ENCODE measurements at places on chromosomes 3 and 15. TPM values are rescaled to one million over a fixed set of nuclear protein-coding genes. Genes with fewer than 3 reads are reported as not detected.

GRCh38 chr15:79425591-79426295, 6.4 kb upstream of the MINAR1 start:
- no peak for DNase-seq

DNA sequence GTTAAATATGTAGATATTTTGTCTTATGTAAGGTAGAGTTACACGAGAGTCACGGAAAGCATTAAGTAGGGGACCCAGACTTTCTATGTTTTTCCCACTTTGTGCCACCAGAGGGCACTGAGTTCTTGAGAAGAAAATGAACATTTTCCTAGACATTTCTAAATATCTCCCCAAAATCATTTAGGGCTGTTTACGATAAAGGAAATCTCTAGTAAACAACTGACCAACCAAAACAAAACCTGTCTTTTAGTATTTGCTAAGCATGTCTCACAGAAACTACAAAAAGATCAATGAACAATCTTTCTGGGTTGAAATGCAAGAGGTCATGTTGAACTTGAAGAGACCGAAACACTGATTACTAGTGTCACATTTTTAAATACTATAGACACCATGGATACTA, 16.1 kb downstream of the POU1F1 start:
- peak; percentile 43 for DNase-seq

Gene TGM4
- total RNA-seq, result not detected

DNA sequence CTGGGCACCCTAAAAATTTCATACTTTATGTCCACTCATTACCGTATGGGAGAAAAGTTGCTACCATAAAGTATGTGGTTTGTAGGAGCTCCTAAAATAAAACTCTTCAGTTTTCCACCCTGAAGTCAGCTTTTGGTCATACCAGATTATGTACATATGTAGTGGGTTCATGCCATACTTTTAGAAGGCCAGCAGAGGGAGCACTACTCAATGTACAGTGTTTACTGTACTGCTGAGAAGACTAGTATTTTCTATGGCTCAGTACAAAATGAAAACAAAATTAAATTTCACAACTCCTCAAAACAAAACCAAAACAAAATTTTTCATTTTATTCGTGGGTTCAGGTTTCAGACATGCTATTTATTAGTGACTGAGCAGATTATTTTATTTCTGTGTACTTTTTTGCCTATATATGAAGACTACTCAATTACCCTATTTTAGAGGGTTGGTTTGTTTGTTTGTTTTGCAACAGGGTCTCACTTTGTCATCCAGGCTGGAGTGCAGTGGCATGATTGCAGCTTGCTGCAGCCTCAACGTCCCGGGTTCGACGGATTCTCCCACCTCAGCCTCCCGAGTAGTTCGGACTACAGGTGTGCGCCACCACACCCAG, 24.3 kb downstream of the NXPE3 start:
- DNase-seq, result peak; percentile 85

Gene CHSY1
- total RNA-seq, result 27.2 TPM

Gene VGLL3
- total RNA-seq, result 21.2 TPM

Gene SLC24A5
- 0.04 TPM for total RNA-seq

DNA sequence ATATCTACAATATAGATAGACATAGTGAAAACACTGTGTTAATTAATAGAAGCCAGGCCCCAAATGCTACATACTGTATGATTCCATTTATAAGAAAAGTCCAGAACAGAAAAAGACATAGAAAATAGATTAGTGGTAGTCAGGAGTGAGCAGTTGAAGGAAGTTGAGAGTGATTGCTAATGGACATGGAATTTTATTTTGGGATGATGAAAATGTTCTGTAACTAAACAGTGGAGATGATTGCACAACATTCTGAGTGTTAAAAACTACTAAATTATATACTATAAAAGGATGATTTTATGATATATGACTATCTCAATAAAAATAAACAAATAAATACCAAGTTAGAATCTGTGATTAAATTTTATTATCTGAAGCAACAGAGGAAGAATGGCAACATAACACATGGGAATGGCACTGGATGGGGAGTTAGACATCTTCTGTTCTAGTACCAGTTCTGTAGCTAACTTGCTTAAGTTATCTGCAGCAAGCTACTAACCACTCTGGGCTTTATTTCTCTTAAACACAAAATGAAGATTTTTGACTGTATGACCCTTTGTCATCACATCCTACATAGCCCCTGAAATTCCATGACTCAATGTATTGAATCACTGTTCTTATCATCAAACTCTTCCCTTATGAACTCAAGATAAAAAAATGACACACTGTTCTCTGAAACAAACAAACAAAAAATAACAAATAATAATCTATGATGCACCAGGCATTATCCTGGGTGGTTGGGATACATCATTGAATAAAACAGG, 612.7 kb downstream of the TBL1XR1 start:
- no peak for DNase-seq

DNA sequence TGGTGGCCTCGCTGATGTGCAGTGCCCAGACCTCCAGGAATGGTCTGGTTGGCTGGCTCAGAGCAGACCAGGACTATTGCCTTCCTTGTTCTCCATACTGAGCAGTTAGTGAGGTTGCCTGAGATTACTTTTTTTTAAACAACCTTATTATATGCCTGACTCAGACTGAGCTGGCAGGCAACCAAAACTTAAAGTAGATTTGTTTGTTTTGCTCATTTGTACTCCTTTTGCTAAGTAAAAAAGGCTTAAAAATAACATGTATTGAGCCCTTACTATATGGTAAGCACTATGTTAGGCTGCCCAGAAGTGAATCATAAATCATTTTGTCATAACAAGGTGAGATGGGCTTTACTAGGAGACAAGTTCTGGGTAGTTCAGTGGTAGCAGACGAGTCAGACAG, 92.4 kb downstream of the GHSR start:
- peak; percentile 63 for DNase-seq

DNA sequence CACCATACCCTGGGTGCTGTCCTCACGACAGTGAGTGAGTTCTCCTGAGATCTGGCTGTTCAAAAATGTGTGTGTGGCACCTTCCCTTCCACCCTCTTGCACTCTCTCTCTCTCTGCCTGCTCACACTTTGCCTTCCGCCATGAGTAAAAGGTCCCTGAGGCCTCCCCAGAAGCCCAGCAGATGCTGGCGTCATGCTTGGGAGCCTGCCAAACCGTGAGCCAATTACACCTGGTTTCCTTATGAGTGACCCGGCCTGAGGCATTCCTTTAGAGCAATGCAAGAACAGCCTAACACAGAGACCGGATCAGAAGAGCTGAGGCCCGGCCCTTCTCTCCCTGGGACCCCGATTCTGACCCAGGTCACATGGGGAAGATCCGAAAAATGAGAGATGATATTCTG, 15.4 kb downstream of the TMEM44 start:
- DNase-seq, result peak; percentile 46

- no peak for DNase-seq
Measured at GRCh38 chr3:10646531-10647335, 141.3 kb upstream of the ATP2B2 start.

- no peak for DNase-seq
Measured at GRCh38 chr15:101324524-101325177, 29.6 kb upstream of the SNRPA1 start.

DNA sequence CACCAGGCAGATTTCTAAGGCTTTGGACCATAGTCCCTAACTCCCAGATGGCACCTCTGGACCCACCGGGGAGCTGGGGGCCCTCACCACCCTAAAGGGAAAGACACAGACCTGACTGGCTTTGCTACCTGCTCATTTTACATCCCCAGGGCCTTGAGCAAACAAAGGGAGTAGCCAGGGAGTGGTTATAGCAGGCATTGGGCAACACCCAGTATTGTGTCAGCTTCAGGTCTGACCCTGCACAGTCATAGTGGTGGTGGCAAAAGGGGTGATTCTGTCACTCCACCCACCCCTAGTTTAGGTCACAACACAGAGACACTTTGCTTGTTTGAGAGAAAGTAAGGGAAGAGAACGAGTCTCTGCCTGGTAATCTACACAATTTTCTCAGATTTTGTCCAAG, 352.5 kb downstream of the DIPK2A start:
- no peak for DNase-seq

DNA sequence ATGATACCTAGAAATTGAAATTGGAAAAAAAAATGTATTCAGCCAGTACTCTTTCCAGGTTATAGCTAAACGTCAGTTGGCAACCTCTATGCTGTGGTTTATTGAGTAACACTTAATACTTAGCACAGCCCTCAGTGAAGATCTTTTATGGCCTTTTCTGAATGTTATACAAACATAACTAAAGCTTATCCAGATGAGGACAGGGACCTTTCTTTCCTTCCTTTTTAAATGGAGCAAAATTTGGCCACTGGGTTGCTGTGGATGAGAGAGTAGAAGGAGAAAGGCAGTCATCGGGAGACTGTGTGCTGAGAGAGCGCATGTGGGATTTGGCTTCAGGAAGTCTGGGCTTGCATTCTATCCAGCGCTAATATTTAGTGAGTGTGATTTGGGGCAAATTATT, 36.1 kb downstream of the IGF1R start:
- DNase-seq, result peak; percentile 88

Gene SPCS1
- total RNA-seq, result 45.4 TPM

DNA sequence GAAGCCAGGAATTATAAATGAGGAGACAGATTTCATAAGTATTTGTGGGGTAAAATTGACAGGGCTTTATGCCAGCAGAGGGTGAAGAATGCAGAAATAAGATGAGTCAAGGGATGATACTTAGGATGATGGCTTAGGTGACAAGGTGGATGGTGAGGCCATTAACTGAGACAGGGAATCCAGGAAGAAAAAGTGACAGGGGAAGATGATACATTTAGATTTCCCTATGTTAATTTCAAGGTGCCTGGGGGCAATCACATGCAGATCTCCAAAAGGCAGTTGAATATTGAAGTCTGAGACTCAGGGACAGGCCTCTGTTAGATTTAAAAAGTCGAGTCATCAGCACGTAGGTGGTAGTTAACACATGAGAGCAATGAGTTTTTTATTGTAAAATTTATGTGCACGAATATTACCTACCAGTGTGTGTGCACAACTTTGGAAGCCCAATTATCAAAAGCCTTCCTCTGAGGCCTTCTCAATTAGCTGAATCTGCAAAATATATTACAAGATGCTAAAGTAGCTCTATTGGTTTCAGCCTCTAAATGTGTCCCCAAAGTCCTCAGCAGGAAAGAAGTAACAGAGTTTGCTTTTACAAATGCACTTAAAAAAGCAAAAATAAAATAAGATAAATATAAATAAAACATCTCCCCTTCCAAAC, 67.9 kb upstream of the CHL1 start:
- DNase-seq, result no peak

Gene CACNA1D
- total RNA-seq, result 2.0 TPM

Gene ITIH1
- 0.22 TPM for total RNA-seq

DNA sequence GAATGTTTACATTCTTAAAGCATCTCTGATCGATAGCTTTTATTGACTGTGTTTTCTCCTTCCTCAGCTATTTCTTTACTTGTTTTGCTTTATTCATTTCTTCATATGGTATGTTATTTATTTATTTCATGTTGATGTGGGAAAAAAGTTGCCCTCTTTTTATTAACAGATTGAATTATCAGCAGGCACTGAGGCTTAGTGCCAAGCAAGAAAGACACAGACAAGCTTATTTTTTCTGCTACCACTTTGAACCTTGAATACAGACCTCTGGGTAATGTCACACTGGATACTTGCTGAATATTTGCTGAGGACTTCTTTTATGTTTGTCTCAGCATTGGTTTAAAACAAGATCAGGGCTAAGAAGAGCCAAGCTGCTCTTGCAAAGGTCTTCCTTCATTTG, 162.0 kb upstream of the CNTN6 start:
- DNase-seq, result no peak

DNA sequence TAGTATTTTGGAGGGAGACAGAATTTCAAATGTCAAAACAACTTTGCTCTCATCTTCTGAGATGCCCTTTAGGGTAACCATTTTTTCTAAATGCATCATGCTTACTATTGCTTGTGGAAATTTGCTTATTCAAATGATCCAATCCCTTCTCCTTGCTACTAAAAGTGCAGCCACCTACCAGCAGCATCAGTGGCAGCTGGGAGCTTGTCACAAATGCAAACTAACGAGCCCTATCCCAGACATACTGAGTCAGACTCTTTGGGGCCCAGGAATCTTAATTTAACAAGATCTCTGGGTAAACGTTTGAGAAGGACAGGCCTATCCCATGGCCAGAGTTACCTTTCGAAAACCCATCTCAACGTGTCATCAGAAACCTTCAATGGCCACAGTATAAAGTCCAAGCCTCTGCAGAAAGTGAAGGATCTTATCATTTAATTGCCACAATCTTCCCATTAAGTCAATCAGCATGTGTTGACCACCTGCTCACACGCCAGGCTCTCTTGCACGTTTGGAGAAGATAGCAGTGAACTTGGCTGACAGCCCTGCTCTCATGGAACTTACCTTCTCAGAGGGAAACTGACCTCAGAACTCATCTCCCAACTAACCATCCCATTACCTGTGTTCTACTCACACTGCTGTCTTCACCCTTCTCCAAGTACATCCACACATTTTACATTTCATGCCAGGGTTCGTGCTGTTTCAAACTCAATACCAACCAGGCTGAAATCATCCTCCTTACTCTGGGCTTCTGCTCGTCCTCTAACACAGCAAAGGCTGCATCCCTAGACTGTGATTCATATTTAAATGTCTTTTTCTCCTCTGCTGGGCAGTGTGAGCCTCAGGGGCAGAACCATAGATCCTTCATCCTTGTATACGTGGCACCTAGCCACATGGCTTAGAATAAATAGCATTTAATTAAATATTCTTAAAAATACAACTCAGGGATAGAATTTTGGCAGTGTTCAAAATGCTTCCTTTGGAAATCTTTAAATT, 24.8 kb upstream of the VGLL4 start:
- no peak for DNase-seq

DNA sequence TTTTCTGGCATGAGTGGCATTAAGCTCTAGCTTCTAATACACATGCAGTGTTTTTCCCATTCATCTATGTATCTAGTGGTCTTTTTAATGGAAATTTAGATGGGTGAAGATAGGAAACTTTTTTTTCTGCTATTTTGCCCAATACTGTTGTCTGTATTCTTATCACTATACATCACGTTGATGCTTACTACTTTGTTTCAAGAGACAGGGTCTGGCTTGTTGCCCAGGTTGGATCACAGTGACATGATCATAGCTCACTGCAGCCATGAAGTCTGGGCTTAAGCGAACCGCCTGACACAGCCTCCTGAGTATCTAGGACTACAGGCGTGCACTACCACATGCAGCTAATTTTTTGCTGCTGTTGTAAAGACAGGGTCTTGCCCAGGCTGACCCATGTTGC, 84.6 kb downstream of the PEAK1 start:
- DNase-seq, result peak; percentile 70

GRCh38 chr3:113006359-113007056, 15.7 kb downstream of the GTPBP8 start:
- DNase-seq, result no peak

DNA sequence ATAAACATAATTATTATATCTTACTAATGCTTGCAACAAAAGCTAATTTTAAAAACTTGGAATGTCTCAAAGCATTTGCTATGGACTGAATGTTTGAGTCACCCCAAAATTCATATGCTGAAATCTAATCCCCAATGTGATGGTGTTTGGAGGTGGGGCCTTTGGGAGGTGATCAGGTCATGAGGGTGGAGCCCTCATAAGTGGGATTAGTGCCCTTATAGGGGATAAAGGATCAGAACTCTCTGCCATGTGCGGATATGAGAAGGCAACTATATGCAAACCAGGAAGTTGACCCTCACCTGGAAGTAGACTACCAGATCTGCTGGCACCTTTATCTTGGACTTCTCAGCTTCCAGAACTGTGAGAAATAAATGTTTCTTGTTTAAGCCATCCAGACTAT, 137.7 kb downstream of the LIPC start:
- DNase-seq, result no peak
